Transverse colon (tissue), 4 donors: ENCODE measurements at places on chromosomes 12 and 14. TPM values are rescaled to one million over a fixed set of nuclear protein-coding genes. Genes with fewer than 3 reads are reported as not detected.

The TOMM20L gene
- total RNA-seq: not detected

The FSCB gene
- total RNA-seq: not detected

The FOXN4 gene
- total RNA-seq: not detected

The DLGAP5 gene
- total RNA-seq: 0.82 TPM

The SENP1 gene
- total RNA-seq: 15.0 TPM

The SMOC1 gene
- 1.3 TPM for total RNA-seq

The FAM222A gene
- 1.9 TPM for total RNA-seq

The KDM2B gene
- total RNA-seq: 17.8 TPM

DNA sequence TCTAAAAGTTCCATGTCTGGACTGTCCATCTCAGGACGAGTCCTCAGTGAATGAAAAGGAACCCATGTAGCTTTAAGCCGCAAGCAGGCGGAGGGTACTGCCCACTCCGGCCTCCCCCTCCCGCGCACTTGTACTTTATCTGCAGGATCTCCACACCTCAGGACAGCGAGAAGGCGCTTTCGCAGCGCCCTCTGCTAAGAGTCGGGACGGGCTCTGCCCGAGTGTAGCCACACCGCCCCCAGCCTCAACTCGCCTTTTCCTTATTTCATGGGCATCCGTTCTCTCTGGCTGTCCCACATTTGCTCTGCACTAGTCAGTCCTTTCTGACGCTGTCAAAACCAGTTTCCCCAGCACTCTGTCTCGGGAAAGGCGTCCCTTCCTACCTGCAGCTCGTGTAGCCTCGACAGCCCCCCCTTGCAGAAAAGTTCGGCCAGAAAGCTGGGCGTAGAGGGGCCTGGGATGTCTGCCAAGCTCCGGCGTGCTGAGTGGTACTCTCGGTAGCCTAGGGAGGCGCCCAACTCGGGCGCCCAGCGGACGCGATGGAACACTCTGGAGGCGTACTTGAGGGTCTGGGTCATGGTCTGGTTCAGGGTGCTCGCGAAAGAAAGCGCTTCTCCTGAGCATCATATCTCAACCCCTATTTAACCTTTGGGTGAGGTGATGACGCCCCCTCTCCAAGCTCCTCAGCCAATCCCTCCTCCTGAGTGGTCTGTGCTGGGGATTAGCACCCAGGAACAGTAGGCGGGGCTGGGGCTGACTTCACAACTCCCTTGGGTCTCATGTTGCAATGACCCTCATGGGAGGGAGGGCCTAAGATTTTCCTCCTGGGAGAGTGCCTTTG, at the start of gene CYP27B1:
CYP27B1 (minus strand) TSS at position 615 of the 841 bp plus-strand sequence; CDS start at position 578, 37 bp downstream.
- DNase-seq: no peak

- no peak for DNase-seq
These were observed 126.0 kb downstream of the HELB start for GRCh38 chr12:66428261-66428660.
